ENCODE measurements at places on chromosomes 16 and 17.

GRCh38 chr16:86229866-86230656, 280.3 kb upstream of the FOXF1 start:
- DNase-seq, result no peak

GRCh38 chr17:81976332-81977210, 858 bp upstream of the ASPSCR1 start:
- DNase-seq, result no peak

DNA sequence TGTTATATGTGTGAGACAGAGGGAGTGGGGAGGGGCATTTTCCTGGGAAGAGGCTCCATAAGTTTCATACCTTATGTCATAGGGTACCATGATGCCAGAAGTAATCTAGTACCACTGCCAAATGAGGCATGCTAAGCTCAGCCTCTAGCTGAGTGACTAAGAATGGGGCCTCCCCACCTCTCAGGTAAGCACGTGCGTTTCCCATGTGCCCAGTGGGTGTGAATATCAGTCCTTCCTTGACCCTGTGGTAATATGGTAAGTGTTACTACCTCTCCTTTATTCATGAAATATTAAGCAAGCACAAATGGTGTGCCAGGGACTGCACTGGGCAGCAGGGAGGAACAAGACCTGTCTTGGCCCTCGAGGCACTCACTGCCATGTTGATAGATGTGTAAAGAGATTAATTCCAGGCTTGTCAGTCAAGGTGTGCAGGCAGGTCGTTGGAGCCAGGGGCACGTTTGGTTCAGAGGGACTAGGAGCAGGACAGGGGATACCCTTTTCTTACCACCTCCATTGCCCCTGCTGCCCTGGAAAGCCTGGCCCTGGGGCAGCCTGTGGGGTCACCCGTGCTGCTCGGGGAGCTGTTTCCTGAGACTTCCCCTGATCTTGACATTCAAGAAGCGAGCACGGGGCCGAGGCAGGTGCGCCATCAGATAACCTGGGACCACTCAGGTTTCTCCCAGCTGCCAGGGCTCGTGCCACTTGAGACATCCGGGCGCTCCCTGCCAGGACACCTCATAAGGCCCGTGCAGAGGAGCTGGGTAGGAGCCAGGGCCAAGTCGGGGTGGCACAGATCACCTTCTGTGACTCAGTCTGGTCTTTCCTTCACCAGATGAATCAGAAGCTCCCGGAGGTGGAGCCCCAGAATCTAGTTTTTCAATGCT, 8.8 kb downstream of the RSAD1 start:
- DNase-seq, result no peak

DNA sequence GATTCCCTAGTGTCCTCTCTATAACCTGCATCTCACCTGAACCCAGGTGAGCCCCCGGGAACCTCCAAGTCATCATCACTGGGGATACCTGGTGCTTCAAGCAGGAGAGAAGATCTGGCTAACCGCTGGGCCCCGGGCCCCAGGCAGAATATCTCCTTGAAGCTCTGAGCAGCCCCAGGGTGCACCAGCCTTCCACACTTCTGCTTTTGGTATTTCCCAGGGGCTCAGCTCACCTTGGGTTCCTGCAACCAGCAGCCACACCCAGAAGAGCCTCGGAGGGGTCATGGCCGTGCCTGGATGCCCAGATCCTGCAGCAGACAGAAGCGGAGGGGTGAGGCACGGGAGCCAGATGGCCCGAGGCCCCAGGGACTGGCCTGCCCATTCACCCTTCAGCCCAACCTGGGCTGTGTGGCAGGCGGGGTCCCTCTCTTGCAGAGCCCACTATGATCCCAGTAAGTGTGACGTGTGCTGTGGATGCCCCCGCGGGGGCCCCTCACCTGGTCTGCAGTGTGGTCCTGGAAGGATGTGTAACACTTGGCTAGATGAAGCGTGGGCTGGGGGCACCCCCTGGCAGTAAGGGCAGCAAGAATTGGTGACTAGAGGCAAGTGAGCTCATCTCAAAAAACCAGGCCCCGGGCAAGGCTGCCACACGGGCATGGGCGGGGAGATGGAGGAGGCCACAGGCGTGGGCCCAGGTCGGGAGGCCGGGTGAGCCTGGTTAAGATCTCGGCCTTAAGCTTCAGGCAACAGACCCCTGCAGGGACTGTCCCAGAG, 2.6 kb downstream of the LGALS3BP start:
- DNase-seq, result no peak

- DNase-seq, result no peak
Observed at GRCh38 chr16:86931410-86931941, 353.1 kb downstream of the FOXL1 start.

- no peak for DNase-seq
Observed at GRCh38 chr17:50330151-50330775, 15.7 kb upstream of the XYLT2 start.

- no peak for DNase-seq
Observed at GRCh38 chr17:75194879-75195278, 10.6 kb upstream of the NUP85 start.

DNA sequence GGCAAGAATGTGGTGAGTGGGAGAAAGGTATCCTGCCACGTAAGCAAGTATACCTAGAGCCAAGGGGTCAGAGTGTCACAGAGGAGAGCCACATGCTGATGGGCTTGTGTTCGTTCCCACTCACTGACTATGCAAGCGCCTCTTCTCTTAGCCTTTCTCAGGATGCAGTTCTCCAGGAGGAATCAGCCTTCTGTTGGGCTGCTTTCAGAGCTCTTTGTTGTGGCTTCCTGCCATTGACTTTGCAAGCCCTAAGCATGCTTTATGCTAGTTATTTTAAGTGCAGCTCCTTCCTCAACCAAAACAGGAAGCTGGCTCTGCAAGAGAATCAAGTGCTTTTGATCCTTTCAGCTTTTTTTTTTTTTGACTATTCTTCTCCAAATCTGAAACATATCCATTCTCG, 66.6 kb downstream of the SIAH1 start:
- no peak for DNase-seq

DNA sequence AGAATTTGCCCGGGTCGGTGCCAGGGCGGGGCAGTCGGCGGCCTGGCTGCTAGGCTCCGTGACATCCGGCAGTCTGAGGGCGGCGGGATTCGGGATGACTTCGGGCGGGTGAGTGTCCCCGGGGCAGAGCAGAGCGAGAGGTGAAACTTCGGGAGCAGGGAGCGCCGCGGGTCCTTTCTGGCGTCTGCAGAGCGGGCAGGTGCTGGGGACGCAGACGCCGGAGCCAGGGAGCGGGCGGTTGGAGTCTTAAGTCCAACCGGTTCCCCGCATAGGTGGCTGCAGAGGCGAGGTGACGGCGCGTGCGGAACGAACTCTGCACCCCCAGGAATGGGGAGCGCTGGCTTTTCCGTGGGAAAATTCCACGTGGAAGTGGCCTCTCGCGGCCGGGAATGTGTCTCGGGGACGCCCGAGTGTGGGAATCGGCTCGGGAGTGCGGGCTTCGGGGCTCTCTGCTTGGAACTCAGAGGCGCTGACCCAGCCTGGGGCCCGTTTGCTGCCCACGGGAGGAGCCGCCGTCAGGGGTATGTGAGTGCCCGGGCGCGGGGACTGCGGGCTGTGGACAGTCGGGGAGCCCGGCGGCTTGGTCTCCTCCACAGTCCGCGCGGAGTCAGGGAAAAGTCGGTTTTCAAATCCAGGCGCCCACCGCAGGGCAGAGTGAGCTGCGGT, at the start of gene B4GALNT2:
Gene B4GALNT2 (plus strand): TSS at position 71 of the 666 bp plus-strand sequence. CDS start 24 bp downstream, at position 95.
- no peak for DNase-seq

DNA sequence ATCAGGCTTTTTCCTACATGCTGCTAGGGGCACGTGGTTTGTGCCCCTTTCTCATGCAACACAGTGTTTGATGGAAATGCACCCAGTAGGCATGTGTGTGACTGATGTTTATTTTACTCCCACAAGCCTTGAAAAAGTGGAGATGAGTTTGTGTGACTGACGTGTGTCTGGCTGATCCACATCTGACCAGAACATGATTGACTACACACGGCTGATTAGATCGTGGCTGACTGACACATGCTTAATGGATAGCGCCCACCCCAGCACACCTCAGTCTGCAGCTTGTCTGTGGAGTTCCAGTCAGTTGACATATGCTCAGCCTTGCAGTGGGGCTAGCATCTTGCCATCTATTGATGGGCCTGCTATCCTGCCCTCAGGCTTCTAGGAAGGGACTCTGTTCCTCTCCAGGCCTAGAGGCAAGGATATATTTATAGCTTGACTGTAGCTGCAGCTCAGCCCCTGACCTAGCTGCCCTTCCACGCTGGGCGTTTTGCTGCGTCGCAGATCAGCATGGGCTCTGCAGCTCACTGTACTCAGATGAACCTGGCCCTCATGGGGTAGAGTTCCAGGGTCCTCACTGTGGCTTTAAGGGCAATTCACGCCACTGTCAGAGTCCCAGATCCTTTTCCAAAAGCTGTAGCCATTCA, 112.3 kb downstream of the HS3ST2 start:
- no peak for DNase-seq

DNA sequence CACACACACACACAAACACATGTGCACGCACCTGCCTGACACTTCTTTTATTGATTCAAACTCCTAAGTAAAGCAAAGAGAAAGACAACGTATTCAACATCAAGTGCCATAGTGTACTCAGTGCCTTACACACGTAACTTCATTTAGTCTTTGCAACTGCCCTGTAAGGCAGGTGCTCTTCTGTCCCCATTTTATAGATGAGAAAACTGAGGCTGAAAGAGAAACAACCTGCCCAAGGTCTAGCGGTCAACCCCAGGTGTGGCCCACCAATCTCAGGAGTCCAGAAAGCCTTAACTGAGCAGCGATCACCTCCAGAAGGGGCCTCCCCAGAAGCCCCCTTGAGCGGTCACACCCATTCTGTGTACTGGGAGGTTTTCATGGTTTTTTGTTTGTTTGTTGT, 10.3 kb upstream of the GSG1L start:
- no peak for DNase-seq

- no peak for DNase-seq
Observed at GRCh38 chr16:1127101-1127500, 25.8 kb upstream of the CACNA1H start.

- no peak for DNase-seq
Observed at GRCh38 chr17:8149419-8150193, 2.6 kb downstream of the PER1 start.

- DNase-seq, result no peak
Observed at GRCh38 chr17:61221181-61221580, 178.5 kb upstream of the TBX2 start.

DNA sequence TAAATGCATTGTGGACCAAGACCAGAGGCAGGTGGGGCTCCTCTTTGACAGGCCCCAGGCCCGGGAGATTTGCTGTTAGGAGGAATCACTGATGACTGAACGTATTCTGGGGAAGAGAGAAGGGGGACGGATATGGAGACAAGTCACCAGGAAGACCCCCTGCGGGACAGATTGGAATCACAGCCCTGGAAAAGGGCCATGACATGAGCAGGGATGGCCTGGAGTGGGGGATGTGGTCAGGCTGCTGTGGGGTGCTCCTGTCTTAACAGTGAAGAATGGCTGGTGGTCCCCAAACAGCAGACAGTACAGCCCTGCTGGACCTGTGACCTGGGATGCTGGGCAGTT, 23.7 kb upstream of the MGAT5B start:
- DNase-seq, result no peak

GRCh38 chr16:26806657-26807056, 260.1 kb upstream of the C16orf82 start:
- no peak for DNase-seq

DNA sequence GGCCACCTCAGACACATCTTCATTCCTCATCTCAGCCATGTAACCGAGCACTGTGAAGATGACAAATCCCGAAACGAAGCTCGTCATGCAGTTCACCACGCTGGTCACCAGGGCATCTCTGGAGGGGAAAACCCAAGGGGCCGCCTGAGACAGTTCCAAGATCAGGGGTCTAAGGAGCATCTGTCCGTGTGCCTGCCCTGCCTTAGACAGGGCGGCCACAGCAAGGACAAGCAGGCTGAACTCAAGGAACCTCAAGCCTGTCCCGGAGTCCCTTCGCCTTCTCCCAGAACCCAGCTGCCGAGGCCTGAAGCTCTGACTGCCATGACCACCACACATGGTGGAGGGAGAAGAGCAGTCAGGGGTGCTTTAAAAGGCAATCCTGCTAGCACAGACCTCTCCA, 22.7 kb downstream of the SLC6A4 start:
- DNase-seq, result no peak

DNA sequence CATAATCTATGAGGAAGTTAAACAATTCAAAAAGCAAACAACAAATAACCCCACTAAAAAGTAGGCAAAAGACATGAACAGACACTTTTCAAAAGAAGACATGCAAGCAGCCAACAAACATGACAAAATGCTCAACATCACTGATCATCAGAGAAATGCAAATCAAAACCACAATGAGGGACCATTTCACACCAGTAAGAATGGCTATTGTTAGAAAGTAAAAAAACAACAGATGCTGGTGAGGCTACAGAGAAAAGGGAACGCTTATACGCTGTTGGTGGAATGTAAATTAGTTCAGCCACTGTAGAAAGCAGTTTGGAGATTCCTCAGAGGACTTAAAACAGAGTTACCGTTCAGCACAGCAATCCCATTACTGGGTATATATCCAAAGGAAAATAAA, 24.4 kb downstream of the TNFRSF13B start:
- DNase-seq, result no peak

- no peak for DNase-seq
Observed at GRCh38 chr17:28846231-28846630, 3.6 kb upstream of the FAM222B start.

DNA sequence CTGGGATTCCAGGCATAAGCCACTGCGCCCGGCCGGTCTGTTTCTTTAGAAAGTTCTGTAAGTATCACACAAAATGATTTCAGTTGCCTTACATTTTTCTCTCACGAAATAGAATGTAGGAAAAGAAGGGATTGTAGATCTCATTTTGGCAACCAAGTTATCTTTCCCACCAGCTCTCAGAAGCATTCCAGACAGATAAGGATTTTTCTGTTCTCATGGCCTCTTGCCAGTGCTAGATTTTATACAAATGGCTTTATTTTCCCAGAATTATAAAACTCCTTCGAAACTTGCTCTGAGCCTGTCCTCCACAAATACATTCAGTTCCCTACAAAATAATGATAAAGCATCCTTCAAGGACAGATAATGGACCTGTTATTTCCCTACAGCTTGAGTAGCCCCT, 46.9 kb downstream of the LCMT1 start:
- no peak for DNase-seq

GRCh38 chr17:43661699-43662412, at the start of gene MEOX1:
Gene MEOX1, minus strand, starts transcription at chr17:43661922. Its CDS starts 388 bp downstream, at chr17:43661534.
- no peak for DNase-seq

- DNase-seq, result no peak
Observed at GRCh38 chr16:62764572-62764971, 728.3 kb upstream of the CDH8 start.

- DNase-seq, result no peak
Observed at GRCh38 chr17:31596382-31597323, 205.2 kb downstream of the RAB11FIP4 start.

- DNase-seq, result no peak
Observed at GRCh38 chr16:28202147-28202746, 9.5 kb downstream of the XPO6 start.

Measured in NK-92 treated with Interleukin-12 subunit alpha and Interleukin-12 subunit beta, amount 100 ng/mL, for 24 hours (cell line).